ENCODE measurements at places on chromosomes 4 and X.

DNA sequence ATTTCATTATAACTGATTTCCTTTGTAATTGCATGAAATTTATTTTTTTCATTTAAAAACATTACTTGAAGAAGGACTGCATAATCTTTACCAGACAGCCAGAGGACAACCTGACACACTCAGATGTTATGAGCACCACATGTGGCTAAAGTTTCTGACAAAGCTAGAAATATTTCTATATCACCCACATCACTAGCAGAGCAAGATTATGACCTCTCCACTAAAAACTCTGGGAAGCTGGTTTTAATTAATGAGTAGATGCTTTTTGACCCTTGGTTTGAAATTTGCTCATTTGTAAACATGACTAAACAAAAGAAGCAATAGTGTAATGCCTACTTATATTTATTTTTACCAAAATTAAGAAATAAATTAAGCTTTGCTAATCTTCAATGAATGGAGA, 661.5 kb upstream of the EPHA5 start:
- DNase-seq, result no peak

DNA sequence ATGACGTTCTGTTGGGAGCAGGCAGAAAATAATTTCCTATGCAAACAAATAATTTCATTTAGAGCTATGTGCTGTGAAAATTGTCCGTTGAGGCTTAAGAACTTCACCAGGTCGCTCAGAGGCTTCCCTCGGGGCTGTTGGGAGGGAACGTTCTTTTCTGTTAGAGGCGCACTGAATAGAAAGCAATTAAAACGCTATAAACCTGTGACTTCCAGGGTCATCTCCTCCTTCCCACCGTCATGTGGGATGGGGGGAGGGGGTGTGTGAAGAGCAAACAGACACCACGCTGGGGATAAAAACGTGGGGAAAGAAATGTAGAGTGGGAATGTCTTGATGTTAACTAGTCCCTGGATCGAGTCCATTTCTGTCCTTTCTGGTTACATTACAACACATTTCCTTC, 35.2 kb upstream of the ZNF518B start:
- no peak for DNase-seq

DNA sequence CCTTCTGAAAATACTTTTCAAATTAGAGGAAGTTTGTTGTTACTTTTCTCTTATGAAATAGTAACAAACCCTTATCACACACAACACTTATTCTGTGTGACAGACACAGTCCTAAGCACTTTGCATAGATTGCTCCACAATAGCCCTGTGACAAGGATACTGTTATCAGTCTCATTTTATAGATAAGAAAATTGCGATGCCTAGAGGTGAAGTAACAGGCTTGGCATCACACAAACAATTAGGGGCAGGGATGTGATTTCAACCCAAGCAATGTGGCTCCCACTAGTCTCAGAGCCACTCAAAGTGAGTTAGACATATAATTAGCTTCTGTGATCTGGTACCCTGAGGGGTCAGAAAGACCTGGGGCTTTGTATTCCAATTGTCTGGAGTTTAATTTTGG, 339.9 kb downstream of the FBXO8 start:
- no peak for DNase-seq

GRCh38 chrX:72382202-72382595, 76.5 kb upstream of the CITED1 start:
- DNase-seq, result no peak

DNA sequence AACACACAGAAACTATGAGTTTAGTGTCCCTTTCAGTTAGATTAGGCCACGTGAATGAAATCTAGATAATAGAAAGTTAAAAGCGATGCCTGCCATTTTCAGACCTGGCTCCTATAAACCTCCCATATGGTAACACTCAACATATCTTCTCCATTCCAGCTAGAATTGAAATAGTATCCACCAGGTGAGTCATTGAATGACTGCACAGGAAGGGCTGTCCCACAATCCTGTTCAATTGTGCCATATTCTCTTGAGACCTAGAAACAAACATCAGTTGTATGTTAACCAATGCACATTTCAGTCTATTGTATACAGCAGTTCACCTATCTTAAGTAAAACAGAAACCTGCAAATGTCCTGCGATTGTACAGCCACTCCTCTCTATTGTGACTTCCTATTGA, 659.3 kb upstream of the SLIT2 start:
- DNase-seq, result no peak

- no peak for DNase-seq
Observed at GRCh38 chr4:80202741-80203553, 5.6 kb downstream of the PRDM8 start.

Measured in NCI-H2227 treated with DMSO at 0.1 percent for 48 hours (cell line).